ENCODE measurements at places on chromosomes 3 and 15.
A peak's percentile ranks its signal among the peaks of the same experiment; 100 is the strongest.

GRCh38 chr3:16369276-16369675 lies 104.3 kb downstream of the OXNAD1 start:
- peak; percentile 90 for DNase-seq

DNA sequence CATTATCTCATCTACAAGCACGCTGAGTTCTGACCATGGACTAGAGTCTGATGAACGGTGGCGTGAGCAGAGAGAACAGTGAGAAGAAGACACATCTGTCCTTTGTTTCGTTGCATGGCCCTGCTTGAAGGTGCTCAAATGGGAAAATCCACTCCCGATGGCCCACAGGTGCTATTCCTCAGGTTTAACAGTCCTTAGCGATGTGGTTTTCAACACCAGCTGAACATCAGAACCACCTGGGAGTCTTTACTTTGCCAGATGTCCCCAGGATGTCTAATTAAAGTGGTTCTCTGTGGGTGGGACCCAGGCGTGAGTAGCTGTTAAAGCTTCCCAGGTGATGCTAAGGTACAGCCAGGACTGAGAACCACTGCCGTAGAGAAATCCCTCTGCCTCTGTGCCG lies 13.0 kb downstream of the ADAMTS17 start:
- DNase-seq, result no peak

DNA sequence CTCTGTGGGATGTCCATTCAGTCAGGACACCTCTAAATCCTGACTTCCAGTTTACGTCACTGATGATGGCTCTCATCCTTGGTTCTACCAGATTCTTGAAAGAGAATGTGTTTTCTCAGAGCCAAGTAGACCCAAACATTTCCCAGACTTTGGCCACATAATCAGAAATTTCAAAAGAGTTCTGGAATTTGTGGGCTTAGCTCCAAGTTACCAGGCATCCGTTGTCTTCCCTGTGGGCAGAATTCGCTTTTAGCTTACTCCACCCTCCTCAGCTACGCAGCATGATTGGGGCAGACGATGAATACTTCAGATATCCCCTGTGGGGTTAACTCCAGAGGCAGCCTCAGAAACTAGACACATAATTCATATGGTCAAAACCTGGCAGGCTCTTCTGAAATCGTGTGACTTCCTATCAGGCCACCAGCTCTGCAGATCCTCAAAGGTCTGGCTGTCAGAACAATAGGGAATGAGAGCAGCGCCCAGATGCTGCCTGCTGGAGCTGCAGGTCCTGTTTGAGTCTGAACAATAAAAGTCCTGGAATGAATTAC lies 30.6 kb downstream of the CRTC3 start:
- peak; percentile 91 for DNase-seq

GRCh38 chr15:70596354-70597055 lies 166.9 kb downstream of the UACA start:
- peak; percentile 50 for DNase-seq

GRCh38 chr3:189890496-189890895 lies 230.2 kb downstream of the P3H2 start:
- DNase-seq, result no peak

- no peak for DNase-seq
Measured at GRCh38 chr3:48429960-48430707, at the start of gene PLXNB1. Gene PLXNB1 (minus strand): TSS chr3:48430086. CDS start chr3:48424611, 5,475 bp downstream.

DNA sequence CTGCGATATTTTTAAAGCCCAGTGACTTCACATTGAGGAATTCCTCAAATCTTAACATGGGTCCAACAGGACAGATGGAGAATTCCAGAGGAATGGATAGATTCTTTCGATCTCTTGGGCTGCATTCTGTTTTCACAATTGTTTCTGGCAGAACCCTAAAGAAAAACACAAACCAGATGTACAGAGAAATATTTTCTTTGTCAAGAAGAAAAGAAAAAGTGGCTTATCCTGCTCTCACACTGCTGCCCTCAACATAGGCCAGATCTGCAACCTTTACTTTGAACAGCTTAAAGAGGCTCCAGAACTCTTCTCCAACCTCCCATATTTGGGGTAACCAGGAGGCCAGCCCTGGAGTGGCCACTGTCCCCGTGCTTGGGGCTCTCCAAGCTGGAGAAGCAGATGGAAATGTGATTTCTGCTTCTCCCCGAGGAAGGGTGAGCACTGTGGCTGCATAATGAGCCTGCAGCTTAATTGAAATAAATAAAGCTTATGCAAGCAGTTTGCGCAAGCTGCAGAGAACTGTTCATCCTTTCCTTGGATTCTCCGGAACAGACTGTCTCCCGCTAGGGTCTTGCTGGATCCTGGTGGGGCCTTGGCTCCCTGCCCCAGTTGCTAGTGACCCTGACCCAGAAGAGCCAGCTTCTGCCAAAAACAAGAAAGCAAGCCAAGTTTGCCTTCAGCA lies 453.2 kb upstream of the PROK2 start:
- no peak for DNase-seq

DNA sequence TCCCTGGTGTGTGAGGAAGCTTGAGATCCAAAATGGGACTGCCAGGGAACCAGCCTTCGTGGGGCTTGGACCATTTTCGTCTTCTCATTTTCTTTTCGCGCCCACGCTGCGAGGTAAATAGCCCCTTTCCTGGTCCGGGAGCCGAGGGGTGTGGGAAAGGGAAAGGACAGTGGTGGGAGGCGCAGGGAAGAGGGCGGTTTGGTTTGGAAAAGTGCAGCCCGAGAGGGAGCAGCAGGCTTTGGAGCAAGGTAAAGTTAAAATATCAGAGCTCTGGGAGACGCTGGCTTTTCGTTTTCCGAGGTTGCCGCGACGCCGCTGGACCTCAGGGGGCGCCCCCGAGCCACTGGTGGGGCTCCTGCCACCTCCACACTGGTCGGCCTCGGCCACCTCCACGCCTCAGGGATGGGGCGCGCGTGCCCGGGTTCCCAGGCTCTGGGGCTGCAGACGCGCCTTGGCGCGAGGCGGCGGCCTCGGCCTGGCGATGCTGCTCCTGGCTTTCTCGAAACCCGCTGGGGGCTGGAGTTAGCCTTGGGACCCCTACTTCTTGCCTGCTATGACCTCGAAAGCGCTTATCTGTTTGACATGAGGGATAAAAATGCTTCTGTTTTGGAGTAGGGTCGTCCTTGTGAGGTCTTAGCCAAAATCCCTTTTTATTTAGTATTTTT lies 3.2 kb downstream of the PTPRG start:
- no peak for DNase-seq
